ENCODE measurements at places on chromosomes 13 and 19.
A peak's percentile ranks its signal among the peaks of the same experiment; 100 is the strongest.

DNA sequence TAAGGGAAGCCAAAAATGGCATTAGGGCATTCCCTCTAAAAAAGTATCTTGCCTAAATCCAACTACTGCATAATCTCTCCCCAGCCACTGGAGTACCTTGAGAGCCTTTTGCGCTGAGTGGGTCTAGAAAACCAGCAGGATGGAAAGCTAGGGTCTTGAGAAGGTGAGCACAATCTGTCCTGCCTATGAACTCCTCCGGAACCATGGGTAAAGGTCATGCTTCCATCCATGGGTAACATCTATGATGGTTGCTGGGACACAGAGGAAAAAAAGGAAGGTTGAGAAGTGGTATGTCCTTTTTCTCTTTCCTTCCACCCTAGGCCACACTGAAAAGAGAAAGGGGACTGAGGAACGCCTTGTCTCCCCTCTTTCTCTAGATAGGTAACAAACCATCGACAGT, 52.4 kb downstream of the ZNF676 start:
- no peak for DNase-seq

- peak; percentile 56 for DNase-seq
Observed at GRCh38 chr19:58346961-58347929, 6.0 kb downstream of the A1BG start.

DNA sequence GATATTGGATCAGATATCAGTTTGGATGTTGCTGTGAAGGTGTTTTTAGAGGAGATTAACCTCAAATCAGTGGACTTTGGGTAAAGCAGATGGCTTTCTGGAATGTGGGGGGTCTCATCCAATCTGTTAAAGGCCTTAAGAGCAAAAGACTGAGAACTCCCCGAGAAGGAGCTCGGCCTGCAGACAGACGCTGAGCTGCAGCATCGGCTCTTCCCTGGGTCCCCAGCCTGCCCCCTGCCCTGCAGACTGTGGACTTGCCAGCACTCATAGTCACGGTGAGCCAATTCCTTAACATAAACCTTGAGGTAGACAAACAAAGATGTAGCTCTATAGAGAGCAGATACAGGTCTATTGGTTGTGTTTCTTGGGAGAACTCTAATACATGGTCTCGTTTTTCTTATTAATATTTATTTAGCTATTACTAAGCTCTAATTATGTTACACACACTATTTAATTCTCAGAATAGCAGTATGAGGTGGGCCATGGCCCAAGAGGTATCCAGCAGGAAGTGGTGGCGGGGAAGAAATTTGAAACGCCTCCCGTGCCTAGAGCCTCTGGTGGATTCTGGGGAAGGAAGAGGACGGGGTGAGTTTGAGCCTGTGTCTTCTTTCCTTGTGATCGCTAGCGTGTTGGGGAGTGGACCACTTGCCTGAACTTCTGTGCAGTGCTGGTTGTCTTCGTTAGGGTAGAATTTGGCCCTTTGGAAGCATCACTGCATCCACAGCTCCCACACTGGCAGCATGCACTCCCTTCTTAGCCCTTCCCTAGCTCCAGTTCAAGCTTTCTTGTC, 305.3 kb downstream of the TEX29 start:
- DNase-seq = no peak

GRCh38 chr19:52734893-52735661, at the start of gene ZNF611:
TSS of gene ZNF611 (minus strand) at chr19:52735044. CDS start at chr19:52715894, 19,150 bp downstream.
- DNase-seq = peak; percentile 93

DNA sequence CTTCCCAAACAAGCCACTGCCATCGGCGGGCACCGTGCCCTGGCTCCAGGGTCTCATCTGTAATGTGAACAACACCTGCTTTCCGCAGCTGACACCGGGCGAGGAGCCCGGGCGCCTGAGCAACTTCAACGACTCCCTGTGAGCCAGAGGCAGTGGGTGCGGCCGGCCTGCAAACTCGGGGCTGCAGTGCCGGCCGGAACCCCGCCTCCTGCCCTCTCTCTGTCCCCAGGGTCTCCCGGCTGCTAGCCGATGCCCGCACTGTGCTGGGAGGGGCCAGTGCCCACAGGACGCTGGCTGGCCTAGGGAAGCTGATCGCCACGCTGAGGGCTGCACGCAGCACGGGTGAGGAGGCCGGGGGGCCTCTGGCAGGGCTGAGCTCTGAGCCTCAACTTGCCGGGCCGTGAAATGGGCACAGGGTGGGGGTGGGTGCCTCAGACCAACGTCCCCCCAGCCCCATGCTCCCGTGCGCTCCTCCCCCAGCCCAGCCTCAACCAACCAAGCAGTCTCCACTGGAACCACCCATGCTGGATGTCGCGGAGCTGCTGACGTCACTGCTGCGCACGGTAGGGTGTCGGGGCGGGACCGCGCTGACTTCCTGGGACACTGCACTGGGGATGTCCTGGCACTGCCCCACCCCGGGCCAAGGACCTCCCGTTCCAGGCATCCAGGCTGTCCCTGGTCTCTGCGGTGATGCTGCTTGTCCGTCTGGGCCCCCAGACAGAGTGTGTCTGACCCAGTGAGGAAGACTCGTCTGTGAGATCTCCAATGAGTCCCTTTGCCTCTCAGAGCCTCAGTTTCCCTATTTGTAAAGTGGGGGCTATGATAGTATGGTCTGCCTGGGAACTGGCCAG, 2.2 kb downstream of the ABCA7 start:
- DNase-seq = no peak

GRCh38 chr13:113591750-113592149, 7.2 kb downstream of the TFDP1 start:
- DNase-seq = no peak

GRCh38 chr19:21130097-21130775, 11.6 kb upstream of the ZNF431 start:
- no peak for DNase-seq

DNA sequence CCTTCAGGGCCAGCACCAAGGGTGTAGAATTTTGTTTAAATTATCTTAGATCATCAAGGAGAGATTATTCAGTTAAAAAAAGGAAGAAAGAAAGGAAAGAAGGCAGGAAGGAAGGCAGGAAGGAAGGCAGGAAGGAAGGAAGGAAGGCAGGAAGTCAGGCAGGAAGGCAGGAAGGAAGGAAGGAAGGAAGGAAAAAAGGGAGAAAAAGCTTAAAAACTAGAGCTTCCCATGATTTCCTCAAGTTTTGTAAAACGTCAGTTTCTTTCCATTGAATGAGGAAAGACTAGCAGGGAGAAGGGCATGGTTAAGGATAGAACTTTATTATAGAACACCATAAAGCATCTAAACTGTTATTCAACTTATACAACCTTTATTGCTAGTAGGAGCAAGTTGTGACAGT, 2672.0 kb upstream of the PCDH20 start:
- DNase-seq = no peak

GRCh38 chr13:98972627-98973026, 5.2 kb downstream of the DOCK9 start:
- DNase-seq = no peak

GRCh38 chr13:87234981-87235380, 436.2 kb upstream of the SLITRK5 start:
- DNase-seq = no peak

DNA sequence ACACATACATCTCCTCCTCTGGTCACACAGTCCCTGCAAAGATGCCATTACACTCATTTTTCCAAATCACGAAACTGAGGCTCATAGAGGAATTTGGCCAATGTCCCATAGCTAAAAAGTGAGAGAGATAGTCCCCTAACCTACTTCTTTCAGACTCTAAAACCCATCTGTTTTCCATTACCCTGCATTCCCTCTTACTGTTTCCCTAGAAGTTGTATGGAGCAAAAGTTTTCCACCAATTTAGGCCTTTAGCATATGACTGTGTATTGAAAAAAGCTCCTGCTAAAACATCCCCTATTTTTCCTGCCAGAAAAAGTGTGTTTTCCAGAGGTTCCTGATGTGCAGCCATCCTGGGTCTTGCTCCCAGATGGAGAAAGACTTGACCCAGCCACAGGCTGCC, 16.3 kb downstream of the SERP2 start:
- DNase-seq = no peak

GRCh38 chr13:77544758-77545338, 9.3 kb downstream of the SCEL start:
- no peak for DNase-seq

- DNase-seq = no peak
Observed at GRCh38 chr19:7545300-7545699, 9.8 kb downstream of the PNPLA6 start.

- no peak for DNase-seq
Observed at GRCh38 chr19:40228346-40228745, 1.9 kb upstream of the CCNP start.

DNA sequence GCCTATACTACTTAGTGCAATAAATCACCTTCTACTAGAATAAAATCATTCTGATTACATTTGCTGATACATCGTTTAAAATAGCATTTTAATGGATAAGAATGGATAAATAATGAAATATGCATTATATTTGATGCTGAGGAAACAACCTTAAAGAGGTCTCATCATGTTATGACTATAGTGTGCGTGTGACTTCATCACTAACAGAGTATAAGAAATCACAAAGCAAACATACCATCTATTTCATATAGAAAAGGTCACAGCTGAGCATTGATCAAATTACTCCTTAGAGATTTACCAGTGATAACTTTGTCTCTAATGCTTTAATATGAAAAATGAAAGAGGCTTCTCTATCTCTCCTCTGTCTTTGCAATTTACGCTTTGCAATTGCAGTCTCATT, 1620.3 kb upstream of the SLC10A2 start:
- no peak for DNase-seq

- no peak for DNase-seq
Observed at GRCh38 chr13:25807562-25807961, 244.3 kb downstream of the SHISA2 start.

DNA sequence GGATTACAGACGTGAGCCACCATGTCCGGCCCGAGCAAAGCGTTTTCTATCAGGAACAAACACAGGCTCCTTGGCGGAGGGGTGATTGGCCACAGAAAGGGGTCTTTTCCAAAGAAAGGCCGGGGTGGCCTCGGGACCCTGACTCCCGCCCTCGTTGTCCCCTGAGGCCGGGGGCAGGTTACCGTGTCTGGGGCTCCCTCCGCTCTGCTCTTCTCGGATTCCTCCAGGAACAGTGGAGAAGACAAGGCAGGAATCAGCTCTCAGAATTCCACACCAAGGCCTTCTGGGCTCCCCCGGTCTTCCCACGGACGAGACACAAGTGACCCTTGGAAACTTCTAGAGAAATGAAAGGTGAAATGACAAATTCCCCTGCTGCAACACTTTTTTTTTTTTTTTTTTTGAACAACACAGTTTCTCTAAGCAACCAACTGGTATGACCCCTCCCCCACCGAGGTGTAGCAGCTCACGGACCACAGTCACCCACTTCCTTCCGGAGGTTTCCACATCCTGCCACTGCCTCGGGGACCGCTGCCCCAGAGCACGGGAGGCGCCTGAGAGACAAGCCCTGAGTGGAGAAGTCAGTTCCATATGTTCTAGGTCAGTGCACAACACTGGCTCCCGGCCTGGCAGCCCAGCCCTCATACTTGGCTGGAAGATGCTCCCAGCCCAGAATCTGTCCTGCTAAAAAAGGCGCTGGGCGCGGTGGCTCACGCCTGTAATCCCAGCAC, 11.0 kb downstream of the MOB3A start:
- no peak for DNase-seq

GRCh38 chr13:24865163-24865953, 101.4 kb downstream of the RNF17 start:
- no peak for DNase-seq

- DNase-seq = no peak
Observed at GRCh38 chr13:74838096-74838495, 643.9 kb downstream of the TBC1D4 start.

- DNase-seq = no peak
Observed at GRCh38 chr19:3360421-3361383, 5.7 kb upstream of the NFIC start.

DNA sequence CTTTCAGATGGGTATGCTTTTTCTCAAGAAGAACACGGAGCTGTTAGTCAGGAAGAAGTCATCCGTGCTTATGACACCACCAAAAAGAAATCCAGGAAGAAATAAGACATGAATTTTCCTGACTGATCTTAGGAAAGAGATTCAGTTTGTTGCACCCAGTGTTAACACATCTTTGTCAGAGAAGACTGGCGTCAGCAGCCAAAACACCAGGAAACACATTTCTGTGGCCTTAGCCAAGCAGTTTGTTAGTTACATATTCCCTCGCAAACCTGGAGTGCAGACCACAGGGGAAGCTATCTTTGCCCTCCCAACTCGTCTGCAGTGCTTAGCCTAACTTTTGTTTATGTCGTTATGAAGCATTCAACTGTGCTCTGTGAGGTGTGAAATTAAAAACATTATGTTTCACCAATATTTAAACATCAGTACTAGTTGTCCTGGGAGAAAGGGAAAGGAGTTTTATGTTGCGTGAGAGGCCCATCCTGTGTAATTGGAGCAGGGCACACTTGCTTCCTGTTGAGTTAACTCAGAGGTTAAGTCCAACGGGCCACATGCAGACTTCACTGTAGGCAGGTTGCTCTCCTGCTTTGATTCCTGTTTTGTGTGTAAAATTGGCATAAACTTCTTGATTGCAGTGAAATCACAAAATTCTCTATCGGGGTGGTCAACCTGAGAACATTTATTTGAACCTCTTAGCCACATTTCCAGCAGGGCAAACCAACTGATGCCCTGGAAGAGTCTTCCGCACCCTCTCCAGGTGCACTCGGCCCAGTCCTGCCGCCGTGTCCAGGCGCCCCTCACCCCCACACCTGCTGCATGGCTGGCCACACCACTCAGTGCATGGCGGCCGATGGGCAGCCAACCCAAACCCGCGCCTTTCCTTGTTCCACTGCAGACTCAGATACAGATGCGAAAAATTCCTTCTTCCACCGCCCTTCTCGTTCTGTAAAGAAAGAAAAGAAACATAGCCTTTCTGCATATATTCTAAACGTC, 31.6 kb downstream of the SHISA2 start:
- DNase-seq = no peak

GRCh38 chr13:102873653-102874052, 27.8 kb downstream of the ERCC5 start:
- DNase-seq = no peak

DNA sequence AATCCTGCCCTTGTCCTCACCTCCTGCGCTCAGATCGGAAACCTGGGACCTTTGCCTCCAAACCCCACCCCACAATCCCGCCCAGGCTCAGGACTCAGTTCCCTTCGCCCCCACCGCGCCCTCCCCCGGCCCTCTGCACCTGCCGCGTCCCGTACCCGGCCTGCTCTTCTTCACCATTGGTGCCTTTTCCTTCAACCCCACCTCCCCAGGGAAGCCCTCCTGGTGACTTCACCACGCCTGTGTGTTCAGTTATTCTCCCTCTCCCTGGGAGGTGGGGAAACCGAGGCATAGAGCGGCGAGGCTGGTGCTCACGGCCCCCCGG, 19.3 kb upstream of the TCF3 start:
- DNase-seq = no peak

DNA sequence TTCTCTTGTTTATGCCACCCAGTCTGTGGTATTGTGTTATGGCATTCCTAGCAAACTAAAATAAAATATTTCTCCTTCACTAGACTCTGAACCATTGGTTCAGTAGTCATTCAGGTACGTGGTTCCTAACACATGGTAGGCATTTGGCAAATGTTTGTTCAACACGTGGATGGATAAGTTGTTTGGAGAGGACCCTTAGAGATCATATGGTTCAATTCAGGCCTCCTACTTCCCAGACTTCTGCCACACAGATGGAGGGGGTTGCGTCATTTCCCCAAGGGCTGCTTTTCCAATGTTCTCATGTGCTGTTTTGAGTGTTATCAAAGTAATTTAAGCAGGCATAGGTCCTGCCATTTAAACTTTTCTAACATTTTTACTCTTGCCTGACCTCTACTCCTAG, 6.7 kb downstream of the CXCL17 start:
- no peak for DNase-seq

Data from NCI-H187 (cell line).